ENCODE measurements at places on chromosomes 3 and 15. TPM values are rescaled to one million over a fixed set of nuclear protein-coding genes. Genes with fewer than 3 reads are reported as not detected.

The STRIT1 gene
- not detected for total RNA-seq

The SLC22A14 gene
- total RNA-seq, result 0.31 TPM

The CCDC54 gene
- 0.16 TPM for total RNA-seq

The COLQ gene
- total RNA-seq, result 3.0 TPM

The EPM2AIP1 gene
- total RNA-seq, result 61.0 TPM

The DUOX1 gene
- total RNA-seq, result not detected

The CYP1A1 gene
- 0.47 TPM for total RNA-seq

The CPLX3 gene
- total RNA-seq, result 1.6 TPM

The ARGFX gene
- not detected for total RNA-seq

The LRTM1 gene
- not detected for total RNA-seq

The NUP210 gene
- total RNA-seq, result 7.5 TPM

The LRRC34 gene
- 8.1 TPM for total RNA-seq

The GHSR gene
- total RNA-seq, result not detected

The ZNF621 gene
- 10.9 TPM for total RNA-seq

The PIGZ gene
- 5.0 TPM for total RNA-seq

The A4GNT gene
- total RNA-seq, result not detected

The SLC2A2 gene
- not detected for total RNA-seq

Measured in occipital lobe (tissue), 3 donors.